Stimulated activated CD4-positive, alpha-beta T cell treated with anti-CD3 and anti-CD28 coated beads, Interleukin-15, amount 100 ng/mL, for 48 hours (primary cell): ENCODE measurements at places on chromosomes 3 and 15.

DNA sequence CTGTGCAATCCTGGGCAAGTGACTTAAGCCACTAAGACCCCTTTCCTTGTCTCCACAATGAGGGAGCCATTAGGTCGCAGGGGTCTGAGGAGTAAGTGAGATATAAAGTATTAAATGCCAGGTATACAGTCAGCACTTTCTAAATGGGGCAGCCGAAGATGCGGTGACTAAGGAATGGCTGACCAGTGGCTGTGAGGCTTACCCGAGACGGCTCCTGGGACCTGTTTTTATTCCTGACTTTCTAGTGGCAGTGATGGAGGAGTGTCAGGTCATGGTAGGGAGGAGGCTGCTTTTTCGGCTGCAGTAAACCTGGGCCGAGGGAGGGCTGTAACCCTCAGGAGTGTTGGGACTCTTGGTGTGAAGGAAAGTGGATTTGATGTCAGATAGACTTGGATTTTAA is 52.3 kb downstream of the TRAK1 start:
- no peak for DNase-seq

GRCh38 chr3:66227051-66227450 is 6.2 kb downstream of the SLC25A26 start:
- DNase-seq: no peak

GRCh38 chr3:128353361-128353965 is 113.2 kb downstream of the DNAJB8 start:
- DNase-seq: no peak

GRCh38 chr3:184249412-184250166 is at the start of gene EEF1AKMT4:
Gene EEF1AKMT4 (plus strand): TSS chr3:184249672. CDS start chr3:184249695, 23 bp downstream.
- DNase-seq: peak; percentile 96

GRCh38 chr15:68154923-68155559 is 50.1 kb downstream of the CALML4 start:
- no peak for DNase-seq

- DNase-seq: peak; percentile 33
Observed at GRCh38 chr3:187770224-187770623, 25.0 kb upstream of the BCL6 start.

DNA sequence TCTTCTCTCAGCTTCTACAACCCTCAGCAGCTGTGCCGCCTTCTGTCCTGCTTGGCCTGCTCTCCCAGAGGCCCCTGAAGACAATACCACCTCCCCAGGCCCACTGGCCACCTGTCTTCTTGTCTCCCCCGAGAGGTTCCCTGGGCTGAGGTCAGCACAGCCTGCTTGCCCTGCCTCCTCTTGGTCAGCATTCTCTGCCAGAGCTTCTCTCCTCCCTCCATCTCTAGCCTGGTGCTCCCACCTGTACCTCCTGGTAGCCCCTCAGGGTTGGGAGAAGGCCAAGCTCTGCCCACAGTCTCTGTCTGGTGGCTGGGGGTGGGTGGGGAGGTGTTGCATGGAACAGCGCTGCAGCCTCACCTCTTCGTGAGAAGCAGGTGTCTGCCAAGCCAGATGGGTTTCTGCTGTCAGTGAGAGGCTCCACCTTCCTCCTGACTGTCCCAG is 5.6 kb upstream of the ISLR start:
- DNase-seq: no peak

DNA sequence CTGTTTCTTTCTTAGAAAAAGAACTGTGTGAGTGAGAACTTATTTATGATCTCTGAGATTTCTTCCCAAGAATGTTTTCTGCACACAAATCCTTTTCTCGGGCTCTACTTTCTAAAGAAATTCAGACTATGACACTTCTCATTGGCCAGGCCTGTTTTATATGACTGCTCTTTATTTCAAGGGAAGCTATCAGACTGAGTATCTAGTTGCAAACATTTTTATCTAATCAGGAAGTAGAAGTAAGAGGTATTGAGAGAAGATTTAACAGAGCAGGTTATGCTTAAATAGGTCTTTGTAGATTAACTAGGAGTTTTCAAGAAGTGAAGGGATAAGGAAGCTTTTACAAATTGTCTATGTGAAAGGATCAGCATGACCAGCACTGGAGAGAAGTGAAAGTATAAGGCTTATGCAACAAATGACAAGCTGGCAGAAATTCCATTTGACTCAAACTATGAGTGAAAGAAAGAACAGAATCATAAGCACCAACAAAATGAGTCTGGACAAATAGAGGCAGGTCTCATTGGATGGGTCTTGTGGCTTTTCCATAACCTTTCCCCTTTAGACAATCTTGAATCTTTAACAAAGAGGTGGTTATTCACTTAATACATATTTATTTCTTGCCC is 71.9 kb upstream of the CHL1 start:
- no peak for DNase-seq

DNA sequence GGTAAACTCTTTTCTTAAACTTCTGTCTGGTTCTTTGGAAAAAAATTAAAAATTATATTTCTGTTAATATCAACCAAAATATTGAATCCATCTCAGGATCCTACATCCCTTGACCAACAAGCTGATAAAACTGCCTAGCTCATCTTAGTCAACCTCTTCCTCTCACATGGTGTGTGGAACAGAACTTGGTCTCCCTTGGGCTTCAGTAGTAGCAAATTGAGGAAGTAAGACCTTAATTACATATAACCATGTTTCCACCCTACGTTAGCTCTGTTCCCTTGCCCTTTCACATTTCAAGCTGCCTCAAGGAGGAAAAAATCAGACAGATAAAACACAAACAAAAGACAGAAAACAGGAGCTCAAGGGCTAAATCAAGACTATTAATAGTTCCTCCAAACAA is 116.4 kb downstream of the GREM1 start:
- DNase-seq: no peak

DNA sequence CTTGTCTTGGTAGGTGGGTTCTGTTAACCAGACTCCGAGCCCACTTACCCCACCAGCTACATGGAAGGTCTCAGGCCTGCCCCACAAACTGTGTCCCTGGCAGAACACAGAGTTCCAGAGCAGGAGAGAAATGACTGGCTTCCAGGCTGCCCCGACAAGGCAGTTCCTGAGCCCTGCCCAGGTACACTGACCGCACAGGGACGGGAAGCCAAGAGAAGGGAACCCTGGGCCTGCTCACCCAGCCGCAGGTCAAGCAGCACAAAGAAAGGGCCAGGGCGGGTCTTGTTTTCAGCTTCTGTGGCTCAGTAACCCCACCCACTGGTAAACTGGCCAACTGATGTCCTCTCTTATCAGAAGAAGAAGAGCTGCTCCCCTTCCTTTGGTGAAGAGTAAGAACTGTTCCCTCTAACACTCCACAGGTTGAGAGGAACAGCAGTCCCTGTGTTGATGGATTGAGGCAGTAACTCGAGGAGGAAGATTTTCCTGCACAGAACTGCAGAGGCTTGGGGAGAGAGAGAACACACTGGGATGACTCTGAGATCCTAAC is 68.4 kb downstream of the CRTC3 start:
- no peak for DNase-seq

- DNase-seq: no peak
Observed at GRCh38 chr3:160911411-160911810, 155.4 kb downstream of the PPM1L start.

GRCh38 chr15:55601374-55601773 is 13.2 kb upstream of the PYGO1 start:
- DNase-seq: no peak

DNA sequence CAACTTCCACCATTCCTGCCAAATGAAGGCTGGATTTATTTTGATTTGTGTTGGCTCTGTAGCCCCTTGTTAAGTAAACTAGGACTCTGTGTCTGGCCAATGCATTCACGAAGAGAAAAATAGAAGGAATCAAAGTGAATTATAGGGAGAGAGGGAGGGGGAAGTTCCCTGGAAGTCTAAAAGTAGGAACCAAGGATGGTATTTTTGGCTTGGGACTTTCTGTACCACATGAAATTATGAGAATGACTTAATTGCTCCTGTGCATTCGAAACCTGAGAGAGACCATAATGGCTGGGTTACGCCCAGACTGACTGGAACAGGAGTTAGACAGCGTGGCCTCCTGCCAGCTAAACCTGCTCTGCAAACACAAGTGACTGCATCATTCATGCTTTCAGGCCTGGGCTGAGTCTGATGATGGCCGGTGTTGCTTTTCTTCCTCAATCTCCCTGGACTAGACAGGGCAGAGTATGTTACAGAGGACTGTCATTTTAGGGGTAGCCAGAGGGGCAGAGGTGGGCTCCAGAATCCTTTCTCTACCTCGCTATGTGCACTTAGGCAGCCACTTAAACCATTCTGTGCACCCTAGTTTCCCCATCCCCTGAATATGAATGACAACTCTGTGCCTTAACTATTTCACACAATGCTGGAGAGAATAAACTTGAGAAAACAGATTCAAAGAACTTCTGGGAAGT is 58.9 kb downstream of the MYO1E start:
- no peak for DNase-seq

DNA sequence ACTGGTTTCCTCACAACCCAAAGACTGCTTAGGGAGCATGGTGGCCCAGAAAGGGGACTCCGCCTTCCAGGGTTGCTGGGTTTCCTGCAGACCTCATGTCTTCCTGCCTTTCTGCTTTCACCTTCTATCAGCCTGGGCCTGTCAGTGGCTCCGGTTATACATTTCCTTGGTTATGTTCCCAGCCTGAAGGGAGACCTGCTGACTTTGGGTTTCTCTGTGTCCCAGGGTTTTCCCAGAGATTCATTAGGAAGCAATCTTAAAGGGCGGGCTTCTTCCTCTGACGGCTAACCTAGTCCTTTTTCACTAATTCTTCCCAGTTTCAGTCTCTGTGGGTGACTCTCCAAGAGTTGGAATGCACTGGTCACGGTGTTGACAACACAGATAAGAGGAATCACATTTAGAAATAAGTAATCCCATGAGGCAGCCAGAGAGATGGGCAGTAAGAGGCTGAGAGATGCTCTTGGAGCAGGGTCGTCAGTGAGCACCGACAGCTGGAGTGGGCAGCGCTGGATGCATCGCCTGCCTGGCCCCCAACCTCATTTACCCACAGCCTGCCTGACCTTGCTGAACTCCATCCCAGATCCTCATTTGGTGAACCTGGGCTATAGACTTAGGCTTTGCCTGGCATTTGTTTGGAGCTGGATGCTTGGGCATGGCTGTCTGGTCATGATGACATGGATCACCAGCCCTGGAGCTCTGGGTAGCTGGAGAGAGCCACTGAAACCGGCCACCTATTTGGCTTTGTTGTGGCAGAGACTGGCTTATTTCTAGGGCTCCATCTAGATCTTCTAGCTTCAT is 10.0 kb upstream of the EHD4 start:
- no peak for DNase-seq

GRCh38 chr15:37981775-37982174 is 47.3 kb downstream of the TMCO5A start:
- DNase-seq: no peak

GRCh38 chr3:147654827-147655226 is 245.7 kb downstream of the ZIC1 start:
- DNase-seq: no peak

DNA sequence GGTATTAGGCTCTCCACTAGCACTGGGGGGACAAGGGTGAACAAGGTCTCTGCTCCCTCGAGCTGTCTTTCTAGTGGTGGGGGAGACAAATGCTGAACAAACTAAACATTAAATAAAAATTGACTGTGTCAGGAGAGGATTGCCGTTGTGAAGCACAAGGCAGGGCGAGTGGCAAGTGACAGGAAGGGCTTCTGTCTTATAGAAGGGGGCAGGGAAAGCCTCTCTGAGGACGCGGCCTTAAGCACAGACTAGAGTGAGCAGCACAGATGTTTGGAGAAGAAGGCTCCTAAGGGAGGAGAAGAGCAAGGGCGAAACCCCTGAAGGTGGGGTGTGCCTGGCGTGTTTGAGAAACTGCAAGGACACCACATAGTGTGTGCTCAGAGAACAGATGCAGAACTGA is 50.9 kb upstream of the ATP2B2 start:
- no peak for DNase-seq

DNA sequence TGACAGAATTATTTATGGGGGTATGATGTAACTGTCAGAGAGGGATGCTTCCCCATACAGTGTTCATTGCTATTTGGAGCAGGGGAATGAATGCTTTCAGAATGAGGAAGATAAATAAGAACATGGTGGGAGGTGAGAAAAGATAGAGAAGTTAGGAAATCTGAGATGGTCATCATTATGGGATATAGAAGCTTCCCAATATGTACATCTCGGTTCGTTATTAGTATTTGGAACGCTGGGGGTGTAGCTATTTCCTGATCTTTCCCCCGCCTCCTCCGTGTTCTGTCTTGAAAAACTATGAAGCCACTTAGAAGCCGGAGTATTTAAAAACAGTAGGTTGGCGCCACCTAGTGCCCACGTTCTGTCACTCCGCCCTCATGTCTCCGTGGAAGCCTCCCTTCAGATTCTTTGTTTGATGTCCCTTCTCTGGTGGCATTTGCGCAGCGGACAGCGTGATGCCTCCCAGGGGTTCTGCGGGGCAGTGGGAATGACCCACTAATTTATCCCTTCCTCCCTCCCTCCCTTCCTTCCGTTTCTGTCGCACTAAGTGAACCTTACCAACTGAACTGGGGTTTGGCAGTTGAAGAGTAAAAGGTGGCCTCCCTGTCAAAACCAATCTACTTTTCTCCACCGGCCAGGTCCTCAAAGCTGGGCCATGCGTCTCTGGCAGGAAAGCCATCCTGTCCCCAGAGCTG is 184.5 kb downstream of the FEZF2 start:
- peak; percentile 20 for DNase-seq

DNA sequence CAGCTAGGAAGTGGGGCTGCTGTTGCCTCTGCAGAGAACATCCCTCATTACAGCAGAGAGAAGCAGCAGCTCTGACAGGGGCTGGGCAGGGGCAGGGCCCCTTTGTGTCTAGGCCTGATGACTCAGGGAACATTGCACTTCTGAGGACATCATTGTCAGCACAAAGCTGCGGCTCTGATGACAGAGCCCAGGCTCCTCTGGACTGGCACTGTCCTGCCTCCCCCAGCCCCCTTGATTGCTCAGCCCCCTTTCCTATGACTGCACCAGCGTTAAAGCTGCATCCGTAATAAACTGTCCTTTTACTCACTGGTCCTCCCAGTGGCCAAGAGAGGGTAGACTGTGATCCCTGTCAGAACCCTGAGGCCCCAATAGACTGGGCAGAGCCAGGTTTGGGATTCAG is 18.3 kb downstream of the TRH start:
- DNase-seq: no peak

DNA sequence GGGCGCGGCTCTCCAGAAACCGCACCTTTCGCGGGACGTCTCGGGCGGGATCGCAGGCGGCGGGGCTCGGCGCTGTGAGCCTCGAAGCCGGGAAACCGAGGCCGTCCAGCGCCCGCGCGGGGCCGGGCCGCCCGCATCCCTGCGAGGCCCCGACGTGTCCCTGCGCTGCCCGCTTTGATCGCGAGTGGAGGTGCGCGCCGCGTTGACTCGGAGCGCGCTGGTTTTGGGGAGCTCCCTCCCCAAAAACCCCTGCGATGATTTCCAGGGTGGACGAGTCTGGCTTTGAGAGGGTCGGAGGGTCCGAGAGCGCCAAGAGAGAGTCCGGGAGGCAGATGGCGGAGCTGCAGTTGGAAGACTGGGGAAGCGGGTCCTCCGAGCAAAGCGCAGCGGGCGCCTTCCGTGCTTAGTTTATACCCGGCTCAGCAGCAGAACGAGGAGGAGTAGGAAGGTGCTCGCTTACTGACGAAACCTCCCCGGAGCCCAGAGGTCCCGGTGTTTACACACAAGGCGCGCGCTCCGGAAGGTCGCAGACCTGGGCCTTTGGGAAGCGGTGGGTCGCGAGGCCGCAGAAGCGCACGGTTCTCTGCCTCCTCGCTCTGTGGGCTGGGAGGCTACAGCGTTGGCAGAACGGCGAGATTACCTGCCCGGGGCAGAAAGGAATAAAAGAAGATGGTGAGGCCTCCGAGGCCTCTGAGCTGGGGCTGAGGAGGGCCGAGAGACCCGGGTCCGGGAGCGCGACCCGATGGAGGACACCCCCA is 687 bp downstream of the ALDH1A3 start:
- DNase-seq: no peak

- DNase-seq: no peak
Observed at GRCh38 chr3:8200996-8201395, 300.6 kb upstream of the LMCD1 start.

GRCh38 chr3:191066669-191067068 is 132.4 kb upstream of the OSTN start:
- no peak for DNase-seq
